Astrocyte of the hippocampus (primary cell): ENCODE measurements at places on chromosomes 4 and X.

GRCh38 chr4:122621016-122621507, at the start of gene IL21:
Gene IL21 (minus strand): TSS chr4:122621066. CDS start chr4:122621011, 55 bp downstream.
- DNase-seq = no peak

DNA sequence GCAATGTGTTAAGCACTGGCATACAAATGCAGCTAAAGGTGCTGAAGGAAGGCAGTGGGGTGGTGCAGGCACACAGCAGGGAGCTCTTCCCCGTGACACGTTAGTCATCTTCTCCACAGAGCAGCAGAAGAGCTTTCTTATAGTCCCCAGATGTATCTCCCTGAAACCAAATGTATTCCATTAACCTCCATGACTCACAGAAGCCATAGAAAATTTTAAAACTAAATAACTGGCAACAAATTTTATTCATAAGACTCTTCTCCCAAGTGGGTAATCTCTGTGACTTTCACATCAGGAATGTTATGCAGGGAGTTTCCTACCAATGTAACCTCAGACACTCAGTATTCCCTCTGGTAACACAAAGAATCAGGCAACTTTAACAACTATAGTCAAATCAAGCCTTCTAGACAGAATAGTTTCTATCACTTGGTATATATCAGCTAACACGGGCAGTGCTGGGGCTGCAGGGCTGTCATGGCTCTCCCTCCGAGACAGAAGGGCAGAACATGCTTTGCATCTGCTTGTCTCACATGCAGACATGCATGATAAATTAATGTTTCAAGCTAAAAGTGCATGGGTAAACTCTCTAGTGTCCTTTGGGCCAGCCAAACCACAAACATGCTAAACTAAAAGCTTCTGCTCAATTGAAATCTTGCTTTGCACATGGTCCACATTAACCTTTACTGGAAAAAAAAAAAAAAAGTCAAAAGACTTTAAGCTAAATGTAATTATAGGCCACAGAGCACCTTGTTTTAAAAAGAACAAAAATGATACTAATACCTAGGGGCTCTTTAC, 28.2 kb downstream of the ANXA5 start:
- DNase-seq = peak; percentile 89

DNA sequence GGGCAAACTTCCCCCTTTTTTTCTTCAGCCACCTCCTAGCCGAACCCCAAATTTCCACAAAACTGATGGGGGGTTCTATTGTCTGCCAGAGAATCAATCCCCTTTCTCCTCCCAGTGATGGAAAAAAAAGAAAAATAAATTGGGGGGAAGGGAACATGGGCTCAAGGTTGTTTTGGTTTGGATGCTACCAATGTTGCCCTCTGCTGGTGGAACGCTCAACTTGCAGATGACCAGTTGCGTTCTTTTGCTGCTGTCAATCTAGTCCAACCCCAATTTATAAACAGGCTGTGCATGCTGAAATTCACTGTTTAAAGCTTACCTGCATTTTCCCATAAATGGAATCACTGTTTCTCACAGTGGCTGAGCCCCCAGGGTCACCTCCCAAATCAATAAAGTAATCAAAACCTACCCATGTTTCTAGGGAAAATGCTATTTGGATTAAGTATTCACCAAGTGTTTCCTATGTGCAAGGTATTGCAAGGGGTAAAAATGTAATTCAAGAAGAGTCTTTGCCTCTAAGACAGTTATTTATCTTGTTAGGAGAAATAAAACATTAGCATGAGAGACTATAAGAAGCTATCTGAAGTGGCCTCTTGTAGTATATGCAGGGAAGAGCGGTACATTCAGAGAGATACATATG, 116.7 kb upstream of the TMEM164 start:
- DNase-seq = peak; percentile 64

DNA sequence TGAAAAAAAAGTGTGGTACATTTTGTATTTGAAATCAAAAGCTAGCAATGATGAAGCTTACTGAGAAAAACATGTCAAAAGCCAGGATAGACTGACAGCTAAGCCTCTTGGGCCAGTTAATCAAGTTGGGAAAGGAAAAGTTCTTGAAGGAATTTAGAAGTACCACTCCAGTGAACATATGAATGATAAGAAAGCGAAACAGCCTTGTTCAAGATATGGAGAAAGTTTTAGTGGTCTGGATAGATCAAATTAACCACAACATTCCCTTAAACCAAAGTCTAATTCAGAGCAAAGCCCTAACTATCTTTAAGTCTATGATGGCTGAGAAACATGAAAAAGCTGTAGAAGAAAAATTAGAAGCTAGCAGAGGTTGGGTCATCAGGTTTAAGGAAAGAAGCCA, 268.3 kb downstream of the PDHA2 start:
- DNase-seq = peak; percentile 41

DNA sequence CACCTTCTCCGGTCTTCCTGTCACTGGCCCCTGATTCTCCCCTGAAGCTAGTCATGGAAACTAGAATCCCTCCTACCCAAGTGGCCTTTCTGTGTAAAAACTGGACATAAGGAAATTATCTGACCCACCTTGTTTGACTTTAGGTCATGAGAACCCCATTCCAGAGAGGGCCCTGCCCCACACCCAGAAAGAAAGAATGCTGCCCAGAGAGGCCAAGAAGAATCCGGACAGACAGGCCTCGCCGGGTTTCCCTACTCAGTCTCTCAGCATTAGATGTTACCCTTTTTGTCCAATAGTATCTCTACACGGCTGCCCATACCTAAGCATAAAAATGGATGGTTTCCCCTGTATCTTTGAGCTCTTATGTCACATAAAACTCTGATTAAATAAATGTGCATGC, 83.3 kb upstream of the HELT start:
- no peak for DNase-seq

- DNase-seq = no peak
Observed at GRCh38 chr4:176014583-176015108, 51.0 kb upstream of the WDR17 start.

GRCh38 chr4:128600410-128600809, 209.1 kb upstream of the JADE1 start:
- peak; percentile 62 for DNase-seq

GRCh38 chrX:153494541-153495361, at the start of gene BGN:
Gene BGN (plus strand): TSS chrX:153494980. CDS start chrX:153504632, 9,652 bp downstream.
- peak; percentile 67 for DNase-seq

- DNase-seq = no peak
Observed at GRCh38 chr4:90695411-90695810, 568.2 kb downstream of the CCSER1 start.

GRCh38 chr4:184406958-184407391, 67.4 kb downstream of the IRF2 start:
- DNase-seq = no peak

DNA sequence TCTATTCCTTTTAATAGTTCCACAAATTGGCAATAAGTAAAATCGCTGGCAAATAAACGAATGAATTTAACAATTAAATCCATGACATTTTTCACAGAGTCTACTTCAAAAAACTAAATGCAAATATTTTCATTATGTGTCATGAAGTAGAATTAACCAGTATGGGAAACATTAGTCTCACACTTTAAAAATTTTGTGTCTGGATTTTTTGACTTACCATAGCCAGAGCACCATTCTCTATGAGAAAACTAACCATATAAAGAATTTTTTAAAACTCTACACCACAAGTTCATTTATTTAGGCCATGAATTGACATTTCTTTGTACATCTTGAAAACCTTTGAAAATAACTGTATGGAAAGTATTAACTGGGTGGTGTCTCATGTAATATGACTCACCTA, 41.2 kb downstream of the PRDM5 start:
- DNase-seq = no peak

GRCh38 chrX:149223854-149224253, 281.3 kb downstream of the IDS start:
- no peak for DNase-seq

DNA sequence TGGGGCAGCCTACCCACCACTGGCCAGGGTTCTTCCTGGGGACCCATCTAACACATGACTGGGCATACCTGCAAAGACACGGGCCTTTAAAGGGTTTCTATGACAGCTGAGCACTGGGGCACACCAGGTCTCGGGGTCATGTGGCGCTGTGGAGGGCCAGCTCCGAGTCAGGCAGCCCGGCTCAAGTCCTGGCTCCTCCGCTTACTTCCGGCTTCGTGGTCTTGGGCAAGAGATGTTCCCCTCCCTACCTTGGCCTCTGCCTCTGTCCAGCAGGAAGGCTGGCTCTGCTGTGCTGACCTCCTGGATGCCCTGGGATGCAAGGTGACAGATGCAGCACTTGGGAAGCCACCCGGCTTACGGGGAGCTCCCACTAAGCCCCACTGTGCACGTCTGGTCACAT, 37.6 kb downstream of the HTRA3 start:
- DNase-seq = no peak

- no peak for DNase-seq
Observed at GRCh38 chrX:78493180-78493579, 165.8 kb upstream of the CYSLTR1 start.

- no peak for DNase-seq
Observed at GRCh38 chr4:80007745-80008149, 65.3 kb downstream of the ANTXR2 start.

DNA sequence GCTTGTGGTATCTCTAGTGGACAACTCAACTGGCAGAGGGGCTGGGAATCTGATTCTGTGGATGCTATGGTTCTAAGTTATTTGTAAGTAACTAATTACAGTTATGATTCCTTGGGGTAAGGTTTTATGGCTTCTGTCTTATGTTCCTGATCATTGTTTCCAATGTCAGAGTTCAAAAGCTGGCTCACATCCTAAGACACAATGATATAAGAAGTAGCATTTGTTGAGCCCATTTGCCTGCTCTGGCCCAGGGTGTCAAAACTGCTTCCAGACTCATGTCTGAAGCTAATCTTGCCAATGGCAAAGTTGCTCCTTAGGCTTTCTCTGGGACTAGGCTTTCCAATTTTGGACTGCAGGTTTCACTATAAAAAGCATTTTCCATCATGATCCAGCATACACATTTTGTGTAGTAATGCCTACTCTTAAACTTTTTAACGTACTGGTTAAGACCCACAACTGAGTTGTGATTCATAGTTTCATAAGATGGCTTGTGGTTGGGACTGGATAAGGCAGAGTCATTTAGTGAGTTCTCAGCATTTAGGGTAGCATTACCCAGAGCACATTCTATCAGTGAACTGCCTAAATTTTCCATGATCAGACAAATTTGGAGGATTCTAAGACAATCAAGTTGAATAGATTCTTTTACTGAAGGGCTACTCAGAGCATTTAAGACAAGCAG, 50.0 kb downstream of the CCNI start:
- DNase-seq = peak; percentile 35

DNA sequence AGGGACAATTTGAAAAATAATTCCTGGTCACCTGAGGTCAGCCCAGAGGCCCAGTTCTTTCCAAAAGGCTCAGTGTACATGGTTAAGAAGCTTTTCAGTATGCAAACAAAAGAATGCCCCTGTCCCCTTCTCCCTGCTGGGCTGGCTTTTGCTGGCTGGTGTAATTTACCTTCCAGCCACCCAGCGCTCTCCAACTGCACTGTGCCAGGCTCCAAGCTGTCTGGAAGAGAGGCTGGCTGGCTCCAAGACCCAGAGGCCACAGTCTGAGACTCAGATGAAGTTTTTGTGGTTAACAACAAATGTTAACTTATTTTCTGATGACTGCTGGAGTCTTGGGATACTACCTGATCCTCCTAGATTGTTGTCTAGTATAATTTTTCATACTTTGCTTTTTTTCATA, 11.9 kb upstream of the KIT start:
- DNase-seq = no peak

- no peak for DNase-seq
Observed at GRCh38 chrX:135632353-135632752, 81.1 kb upstream of the CT45A1 start.

DNA sequence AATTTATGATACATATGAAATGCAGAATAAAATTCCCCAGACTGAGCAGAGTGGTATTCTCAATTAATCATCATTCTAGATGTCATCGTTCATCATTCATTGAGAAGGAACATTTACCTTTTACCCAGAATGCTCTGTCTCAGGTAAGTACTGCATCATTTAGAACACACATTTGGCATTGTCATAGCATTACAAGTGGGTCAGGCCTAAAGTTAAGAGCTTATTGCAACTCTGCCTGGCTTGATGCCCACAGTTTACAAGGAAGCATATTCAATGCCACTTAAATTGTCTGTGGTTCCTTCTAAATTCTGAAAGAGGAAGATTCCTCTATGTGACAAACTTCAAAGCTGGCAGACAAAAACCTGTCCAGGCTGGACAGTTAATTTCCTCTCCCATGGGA, 87.3 kb downstream of the CAMK2D start:
- DNase-seq = no peak

- no peak for DNase-seq
Observed at GRCh38 chr4:150033081-150033480, 45.2 kb upstream of the DCLK2 start.

GRCh38 chrX:98523026-98523425, 1639.3 kb downstream of the RPA4 start:
- no peak for DNase-seq

- DNase-seq = no peak
Observed at GRCh38 chrX:3526071-3526470, 179.6 kb upstream of the MXRA5 start.

DNA sequence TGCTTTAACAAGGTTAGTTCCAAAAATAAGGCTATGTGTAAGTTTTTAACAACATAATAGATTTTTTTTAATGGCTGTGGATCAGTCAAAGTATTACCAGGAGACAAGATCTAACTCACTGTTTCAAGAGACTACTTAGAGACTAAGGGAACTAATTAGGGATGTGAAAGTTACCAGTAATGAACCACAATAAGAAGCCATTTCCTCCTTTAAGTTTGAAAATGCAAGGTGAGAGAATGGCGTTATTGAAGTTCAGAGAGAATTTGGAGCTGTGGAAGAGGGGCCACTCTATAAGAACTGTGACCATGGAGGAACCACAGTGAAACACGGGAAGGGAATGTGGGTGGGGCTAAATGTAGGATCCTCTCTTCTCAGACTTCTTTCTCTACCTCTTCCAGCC, 624.2 kb downstream of the GLUD2 start:
- DNase-seq = no peak

DNA sequence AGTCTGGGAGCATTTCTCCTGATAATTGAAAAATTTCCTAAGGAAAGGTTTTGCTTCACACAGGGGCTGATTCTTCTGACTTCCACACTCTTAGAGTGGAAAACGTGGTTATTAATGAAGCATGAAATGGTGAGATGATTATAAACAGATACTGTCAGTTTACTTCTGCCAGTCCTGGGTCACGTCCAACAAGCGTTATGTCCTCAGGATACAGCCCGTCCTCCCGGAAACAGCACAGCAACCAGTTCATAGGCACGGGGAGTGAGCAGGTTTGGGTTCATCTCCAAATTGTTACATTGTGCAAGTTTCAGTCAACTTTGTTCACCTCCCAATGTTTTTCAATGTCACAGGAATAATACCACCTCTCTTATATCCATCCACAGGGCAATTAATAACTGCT, 98.8 kb downstream of the NPNT start:
- no peak for DNase-seq

- DNase-seq = no peak
Observed at GRCh38 chr4:95979961-95980876, 140.3 kb downstream of the PDHA2 start.

- peak; percentile 75 for DNase-seq
Observed at GRCh38 chr4:80173401-80173800, 23.9 kb upstream of the PRDM8 start.
